ENCODE measurements at places on chromosomes 7 and 10.
A peak's percentile ranks its signal among the peaks of the same experiment; 100 is the strongest.

GRCh38 chr7:50531401-50531911, 33.7 kb downstream of the DDC start:
- no peak for DNase-seq

DNA sequence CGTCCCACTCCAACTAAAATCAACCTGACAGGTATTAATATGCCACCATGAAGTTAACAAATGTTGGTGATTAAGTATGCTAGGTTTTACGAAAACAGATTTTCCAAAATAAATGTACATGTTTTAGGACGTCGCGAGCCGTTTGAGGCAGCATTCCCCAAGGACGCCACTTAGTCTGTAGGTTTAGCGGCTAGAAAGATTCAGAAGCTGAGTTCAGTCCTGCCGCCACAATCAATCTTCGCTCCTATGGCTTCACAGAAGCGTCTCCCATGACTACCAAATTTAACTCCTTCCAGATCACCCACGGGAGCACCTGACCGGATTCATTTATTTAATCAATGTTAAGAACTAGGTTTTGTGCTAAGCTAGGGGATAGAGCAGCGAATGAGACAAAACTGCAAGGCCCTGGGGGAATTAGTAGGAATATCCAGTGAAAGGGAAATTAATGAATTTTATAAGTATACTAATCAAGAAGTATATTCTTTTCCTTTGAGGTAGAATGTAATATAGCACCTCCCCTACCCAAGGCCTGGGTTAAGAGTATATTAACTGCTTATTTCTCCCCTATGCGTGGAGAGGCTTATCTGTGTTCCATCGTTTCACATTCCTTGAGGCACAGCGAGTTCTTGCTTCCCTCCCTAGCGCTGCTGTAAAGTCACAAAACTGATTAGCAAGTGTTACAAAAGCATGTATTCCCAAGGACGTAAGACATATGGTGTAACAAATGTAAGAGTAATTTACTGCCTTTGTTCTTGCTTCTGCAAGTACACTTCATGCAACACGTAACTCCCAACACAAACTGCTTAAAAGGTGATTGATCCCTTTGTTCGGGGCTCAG, 994 bp upstream of the CYP51A1 start:
- peak; percentile 28 for DNase-seq

DNA sequence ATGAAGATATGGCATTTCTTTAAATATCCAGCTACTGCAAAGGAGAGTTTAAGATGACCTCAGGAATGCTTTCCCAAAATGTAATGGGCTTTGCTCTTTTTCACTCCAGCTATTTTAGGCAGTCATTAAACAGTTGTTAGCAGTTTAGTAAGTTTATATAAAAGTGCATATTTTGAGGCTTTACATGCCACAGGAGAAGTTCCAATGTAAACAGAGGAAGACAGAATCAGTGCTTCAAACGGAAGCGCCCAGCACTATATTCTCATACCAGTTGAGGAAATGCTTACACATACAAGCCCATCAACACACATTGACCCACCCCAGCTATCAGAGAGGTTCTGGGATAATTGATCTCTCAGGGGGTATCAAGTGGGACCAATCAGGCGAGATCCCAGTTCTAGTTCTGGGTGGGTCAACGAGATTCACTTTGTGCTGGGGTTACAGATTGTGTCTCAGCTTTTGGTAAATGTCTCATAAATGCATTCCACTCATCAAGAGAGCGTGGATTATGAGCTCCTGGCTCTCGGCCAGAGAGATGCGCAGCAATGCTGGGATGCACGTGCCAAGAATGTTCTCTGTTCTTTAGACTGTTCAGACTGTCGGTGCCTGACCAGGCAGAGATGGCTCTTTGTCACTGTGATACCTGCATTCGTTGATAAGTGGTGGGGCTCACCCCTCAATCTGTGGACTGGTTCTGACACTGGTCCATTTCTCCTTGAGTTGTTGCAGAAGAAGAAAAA, 55.0 kb downstream of the CACNB2 start:
- peak; percentile 81 for DNase-seq

DNA sequence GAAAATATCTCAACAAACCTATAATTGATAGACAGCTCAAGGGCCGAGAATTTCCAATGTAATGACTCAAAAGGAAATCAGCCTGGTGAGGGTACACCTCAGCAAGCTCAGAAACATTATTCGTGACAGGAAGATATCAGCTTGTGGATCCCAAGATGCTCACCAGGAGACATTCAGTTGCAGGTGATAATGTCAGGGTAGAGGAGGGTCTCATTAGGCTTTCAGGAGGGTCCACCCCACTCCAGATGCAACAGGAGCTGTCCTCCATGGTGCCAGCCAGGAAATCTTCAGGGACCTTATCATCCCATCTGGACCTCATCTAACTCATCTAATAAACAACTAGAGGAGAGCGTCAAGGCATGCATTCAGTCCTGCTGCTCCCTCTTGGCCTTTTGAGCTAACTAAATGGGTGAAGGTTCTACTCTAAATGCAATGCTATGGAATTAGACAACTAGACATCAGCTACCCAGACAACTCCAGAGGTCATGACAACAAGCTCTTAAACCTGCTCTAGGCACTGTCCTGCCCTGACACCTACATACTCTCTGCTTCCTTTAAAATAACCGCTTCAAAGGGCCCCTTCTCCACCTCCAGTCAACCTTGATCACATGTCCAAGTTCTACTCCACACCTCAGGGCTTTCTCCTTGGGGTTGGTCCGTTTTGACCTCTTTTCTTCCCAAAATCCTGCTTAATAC, 4.3 kb upstream of the GIMAP5 start:
- no peak for DNase-seq

- DNase-seq: no peak
These were observed 309.2 kb downstream of the SNX13 start for GRCh38 chr7:17631061-17631460.

- no peak for DNase-seq
These were observed 116.8 kb downstream of the ITIH5 start for GRCh38 chr10:7550013-7550412.

- peak; percentile 41 for DNase-seq
These were observed 57.8 kb upstream of the LANCL2 start for GRCh38 chr7:55307123-55307916.

GRCh38 chr10:132723330-132723970, 62.5 kb downstream of the NKX6-2 start:
- no peak for DNase-seq

GRCh38 chr10:27474741-27475140, 29.4 kb upstream of the RAB18 start:
- DNase-seq: peak; percentile 2

GRCh38 chr10:73332379-73332778, 26.3 kb downstream of the CFAP70 start:
- DNase-seq: no peak

- DNase-seq: no peak
These were observed 861.5 kb upstream of the ZWINT start for GRCh38 chr10:57222603-57223002.

DNA sequence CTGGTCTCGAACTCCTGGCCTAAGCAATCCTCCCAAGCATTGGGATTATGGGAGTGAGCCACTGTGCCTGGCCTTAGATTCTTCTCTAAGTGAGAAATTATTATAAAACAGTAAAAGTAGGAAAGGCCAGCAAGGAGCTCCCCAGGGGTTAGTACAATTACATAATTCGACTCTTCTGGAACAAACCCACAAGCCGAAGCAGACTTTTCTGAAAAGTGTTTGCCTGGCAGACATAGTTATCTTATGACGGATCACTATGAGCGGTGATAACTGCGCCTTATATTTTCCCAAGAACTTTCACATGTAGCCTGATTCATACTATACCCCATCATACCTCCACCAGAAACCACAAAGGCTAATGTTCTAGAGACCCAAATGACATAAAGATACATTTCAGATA, 30.2 kb upstream of the SH3PXD2A start:
- DNase-seq: peak; percentile 36

DNA sequence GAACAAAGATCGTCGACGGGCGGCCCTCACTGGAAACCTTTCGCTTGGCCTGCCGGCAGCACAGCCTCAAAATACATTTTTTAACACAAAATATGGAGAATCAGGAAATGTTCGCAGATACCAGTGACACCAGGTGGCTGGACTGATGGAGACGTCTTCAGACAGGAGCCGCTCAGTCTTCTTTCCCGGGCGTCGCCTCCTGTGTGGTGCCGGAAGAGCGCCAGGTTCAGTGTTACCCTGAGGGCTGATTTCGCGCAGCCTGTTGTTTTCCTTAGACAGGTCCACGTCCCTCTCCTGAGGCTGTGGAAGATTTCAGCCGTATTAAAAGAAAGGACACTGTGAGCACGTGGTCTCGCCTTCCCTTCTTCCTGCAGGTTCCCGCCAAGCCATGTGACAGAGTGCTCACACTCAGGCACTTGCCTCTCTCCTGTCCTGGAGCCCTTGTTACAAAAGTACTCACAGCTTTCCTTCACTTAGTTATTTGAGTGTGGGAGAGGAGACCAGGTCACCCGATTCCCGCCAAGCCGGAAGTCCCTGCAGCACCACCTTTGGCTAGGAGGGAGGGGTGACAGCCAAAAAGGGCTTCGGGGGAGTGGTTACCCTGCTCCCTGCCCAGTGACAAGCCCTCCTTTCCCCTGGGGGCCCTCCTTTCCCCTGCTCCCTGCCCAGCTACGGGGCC, 21.7 kb upstream of the PWWP2B start:
- no peak for DNase-seq

- DNase-seq: no peak
These were observed 224.5 kb upstream of the INHBA start for GRCh38 chr7:41927380-41927779.

GRCh38 chr10:92111336-92111939, 179.4 kb downstream of the CPEB3 start:
- no peak for DNase-seq

- DNase-seq: no peak
These were observed 6.5 kb upstream of the CALU start for GRCh38 chr7:128732521-128733277.

DNA sequence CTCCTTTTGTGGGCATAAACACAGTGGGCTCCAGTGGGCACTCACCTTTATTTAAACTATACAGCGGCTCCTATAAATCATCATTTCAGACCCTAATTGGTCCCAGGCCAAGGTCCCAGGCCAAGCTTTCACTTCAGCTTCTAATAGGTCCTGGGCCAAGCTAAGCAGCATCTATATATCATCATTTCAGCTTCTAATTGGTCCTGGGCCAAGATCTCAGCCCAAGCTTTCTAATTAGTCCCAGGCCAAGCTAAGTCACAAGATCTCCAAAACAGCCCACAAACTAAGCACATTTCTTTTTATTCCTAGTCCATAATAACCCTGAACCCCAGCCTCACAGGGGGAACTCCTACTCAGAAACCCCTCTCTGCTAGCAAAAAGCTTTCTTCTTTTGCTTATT, 47.1 kb downstream of the ZNF680 start:
- no peak for DNase-seq

- DNase-seq: peak; percentile 80
These were observed 53.8 kb downstream of the WDR37 start for GRCh38 chr10:1109795-1110673.

DNA sequence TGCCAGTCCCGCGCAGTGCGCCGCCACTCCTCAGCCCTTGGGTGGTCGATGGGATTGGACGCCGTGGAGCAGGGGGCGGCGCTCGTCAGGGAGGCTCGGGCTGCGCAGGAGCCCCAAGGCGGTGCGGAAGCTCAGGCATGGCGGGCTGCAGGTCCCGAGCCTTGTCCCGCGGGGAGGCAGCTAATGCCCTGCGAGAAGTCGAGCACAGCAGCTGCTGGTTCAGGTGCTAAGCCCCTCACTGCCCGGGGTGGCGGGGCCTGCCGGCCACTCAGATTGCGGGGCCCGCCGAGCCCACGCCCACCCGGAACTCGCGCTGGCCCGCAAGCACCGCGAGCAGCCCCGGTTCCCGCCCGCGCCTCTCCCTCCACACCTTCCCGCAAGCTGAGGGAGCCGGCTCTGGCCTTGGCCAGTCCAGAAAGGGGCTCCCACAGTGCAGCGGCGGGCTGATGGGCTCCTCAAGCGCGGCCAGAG, 14.4 kb upstream of the WASL start:
- no peak for DNase-seq

DNA sequence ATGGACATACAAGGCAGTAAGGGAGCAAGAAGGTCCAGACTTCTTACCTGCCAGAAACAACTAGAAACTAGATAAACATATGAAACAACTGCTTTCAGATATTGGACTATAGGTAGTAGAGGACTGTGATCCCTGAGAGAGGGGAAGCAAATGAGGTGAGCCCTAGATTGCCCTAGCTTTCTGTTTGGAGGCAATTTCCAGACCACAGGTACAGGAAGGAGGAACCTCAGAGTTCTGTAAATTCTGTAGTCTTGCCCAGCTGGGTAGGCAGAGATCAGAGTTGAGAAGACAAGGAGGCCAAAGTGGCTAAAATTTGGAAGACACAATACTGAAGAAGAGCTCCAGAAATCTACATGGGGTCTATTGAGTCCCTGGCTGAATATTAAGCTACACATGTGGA, 21.0 kb downstream of the CDK6 start:
- DNase-seq: no peak

- DNase-seq: no peak
These were observed 17.4 kb downstream of the ZNRF2 start for GRCh38 chr7:30301751-30302150.

DNA sequence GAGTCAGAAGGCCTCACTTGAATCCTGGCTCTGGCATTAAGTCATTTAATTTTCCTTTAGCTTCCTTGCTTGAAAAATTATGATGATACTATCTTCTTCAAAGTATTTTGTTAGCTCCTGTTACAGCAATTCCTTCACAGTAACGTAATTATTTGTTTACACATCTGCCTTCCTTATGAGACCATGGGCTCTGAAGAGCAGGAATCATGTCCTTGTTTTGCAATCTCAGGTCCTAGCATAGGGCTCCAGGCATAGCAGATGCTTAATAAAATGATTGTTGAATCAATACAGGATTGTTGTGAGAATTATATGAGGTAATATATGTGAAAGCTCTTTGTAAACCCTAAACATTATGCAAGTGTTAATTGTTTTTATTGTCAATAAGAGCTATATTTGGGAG, 25.5 kb downstream of the KLHDC10 start:
- peak; percentile 77 for DNase-seq

- DNase-seq: peak; percentile 100
These were observed 1.6 kb upstream of the COPS6 start for GRCh38 chr7:100087055-100087750.

- no peak for DNase-seq
These were observed 934.9 kb upstream of the AUTS2 start for GRCh38 chr7:68663392-68663791.

DNA sequence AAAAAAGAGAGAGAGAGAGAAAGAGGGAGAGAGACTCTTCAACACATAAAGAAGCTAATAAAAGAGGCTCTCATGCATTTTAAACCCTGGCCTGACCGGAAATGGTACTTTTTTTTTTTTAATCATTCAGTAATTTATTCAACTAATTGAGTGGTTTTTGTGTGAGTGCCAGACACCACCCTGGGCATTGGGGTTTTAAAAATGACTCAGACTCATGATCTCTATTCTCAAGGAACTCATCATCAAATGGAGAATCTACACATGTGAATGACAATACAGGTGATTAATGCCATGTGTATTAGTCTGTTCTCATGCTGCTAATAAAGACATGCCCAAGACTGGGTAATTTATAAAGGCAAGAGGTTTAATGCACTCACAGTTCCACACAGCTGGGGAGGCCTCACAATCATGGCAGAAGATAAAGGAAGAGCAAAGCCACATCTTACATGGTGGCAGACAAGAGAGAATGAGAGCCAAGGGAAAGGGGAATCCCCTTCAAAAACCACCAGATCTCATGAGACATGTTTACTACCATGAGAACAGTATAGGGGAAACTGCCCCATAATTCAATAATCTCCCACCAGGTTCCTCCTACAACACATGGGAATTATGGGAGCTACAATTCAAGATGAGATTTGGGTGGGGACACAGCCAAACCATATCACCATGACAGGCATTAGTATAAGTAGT, 158.5 kb upstream of the AUTS2 start:
- no peak for DNase-seq

All from EH (cell line).